ENCODE measurements at places on chromosomes 16 and 17.

- DNase-seq, result no peak
Measured at GRCh38 chr17:12250973-12251372, 230.3 kb downstream of the MAP2K4 start.

- DNase-seq, result no peak
Measured at GRCh38 chr17:66214884-66215528, 14.2 kb downstream of the APOH start.

DNA sequence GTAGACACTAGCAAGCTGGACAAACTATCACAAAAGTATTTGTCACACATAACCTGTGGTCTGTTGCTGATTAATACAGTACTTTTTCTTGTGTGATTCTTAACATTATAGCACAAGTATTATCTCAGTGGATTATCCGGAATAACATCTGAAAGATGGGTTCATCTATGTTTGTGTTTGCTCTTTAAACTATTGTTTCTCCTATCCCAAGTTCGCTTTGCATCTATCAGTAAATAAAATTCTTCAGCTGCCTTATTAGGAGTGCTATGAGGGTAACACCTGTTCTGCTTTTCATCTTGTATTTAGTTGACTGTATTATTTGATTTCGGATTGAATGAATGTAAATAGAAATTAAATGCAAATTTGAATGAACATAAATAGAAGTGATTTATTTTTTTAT is 14.5 kb downstream of the RNFT1 start:
- no peak for DNase-seq

- DNase-seq, result no peak
Measured at GRCh38 chr17:42274253-42274542, 2.0 kb downstream of the STAT5B start.

GRCh38 chr16:19771796-19772195 is 53.7 kb downstream of the IQCK start:
- no peak for DNase-seq

GRCh38 chr17:58156839-58157803 is 8.9 kb downstream of the OR4D1 start:
- DNase-seq, result peak; percentile 27

DNA sequence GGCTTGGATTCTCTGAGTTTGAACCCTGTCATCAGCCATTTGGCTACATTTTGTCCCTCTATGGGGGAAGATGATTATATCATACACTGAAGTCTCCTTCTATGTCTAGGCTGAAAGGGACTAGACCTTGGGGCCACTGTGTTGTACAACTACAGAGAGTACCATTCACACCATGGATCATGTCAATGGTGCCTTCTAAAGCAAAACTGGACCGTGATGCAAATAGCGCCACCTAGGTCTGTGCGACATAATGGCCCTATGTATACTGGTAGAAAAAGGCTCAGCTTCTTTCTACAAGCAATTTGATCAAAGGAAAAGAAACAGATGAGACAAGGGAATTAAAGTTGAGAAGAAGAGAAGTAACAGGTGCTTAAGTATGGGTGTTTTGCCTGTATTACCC is 100.7 kb downstream of the LYRM1 start:
- DNase-seq, result no peak

- DNase-seq, result no peak
Measured at GRCh38 chr17:77326076-77326591, 185.4 kb downstream of the SEC14L1 start.

- DNase-seq, result no peak
Measured at GRCh38 chr17:77836557-77837041, 121.9 kb upstream of the TNRC6C start.

GRCh38 chr16:81241706-81242105 is 3.2 kb downstream of the BCO1 start:
- DNase-seq, result no peak

GRCh38 chr16:30813821-30814189 is 26.8 kb upstream of the ZNF629 start:
- DNase-seq, result no peak

- no peak for DNase-seq
Measured at GRCh38 chr17:48715496-48716399, 6.6 kb downstream of the PRAC1 start.

DNA sequence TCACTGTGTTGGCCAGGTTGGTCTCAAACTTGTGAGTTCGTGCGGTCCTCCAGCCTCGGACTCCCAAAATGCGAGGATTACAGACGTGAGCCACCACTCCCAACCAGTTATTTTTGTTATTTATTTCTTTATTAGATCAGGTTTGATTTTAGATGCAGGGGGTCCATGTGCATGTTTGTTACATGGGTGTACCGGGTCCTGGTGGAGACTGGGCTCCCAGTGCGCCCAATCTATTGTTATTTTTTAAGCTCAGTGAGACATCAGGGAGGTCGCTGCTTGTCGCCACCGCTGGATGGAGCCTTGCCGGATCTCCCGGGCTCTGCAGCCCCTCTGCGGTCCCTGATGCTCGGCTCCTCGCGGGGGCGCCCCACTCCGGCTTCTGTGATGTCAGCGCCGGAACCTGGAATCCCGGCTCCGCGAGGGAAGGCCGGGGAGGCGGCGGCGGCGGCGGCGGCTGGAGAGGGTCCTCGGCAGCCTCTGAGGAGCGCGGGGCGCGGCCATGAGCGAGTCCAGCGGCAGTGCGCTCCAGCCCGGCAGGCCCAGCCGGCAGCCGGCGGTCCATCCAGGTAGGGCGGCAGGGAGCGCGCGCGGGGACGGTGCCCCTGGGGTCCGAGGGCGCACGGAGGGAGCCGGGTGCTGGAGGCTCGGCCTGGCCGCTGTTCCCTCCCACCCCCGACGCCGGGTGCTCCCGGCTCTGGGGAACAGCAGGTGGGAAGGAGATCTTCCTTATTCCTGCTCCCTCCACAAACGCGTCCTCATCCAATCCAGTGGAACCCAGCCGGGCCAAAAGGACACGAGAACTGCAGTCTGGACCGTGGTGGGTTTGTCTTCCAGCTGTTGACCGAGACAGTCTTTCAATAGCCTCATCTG is at the start of gene TMC7:
TMC7 (plus strand) TSS at position 370 of the 870 bp plus-strand sequence; CDS start at position 500, 130 bp downstream.
- no peak for DNase-seq

DNA sequence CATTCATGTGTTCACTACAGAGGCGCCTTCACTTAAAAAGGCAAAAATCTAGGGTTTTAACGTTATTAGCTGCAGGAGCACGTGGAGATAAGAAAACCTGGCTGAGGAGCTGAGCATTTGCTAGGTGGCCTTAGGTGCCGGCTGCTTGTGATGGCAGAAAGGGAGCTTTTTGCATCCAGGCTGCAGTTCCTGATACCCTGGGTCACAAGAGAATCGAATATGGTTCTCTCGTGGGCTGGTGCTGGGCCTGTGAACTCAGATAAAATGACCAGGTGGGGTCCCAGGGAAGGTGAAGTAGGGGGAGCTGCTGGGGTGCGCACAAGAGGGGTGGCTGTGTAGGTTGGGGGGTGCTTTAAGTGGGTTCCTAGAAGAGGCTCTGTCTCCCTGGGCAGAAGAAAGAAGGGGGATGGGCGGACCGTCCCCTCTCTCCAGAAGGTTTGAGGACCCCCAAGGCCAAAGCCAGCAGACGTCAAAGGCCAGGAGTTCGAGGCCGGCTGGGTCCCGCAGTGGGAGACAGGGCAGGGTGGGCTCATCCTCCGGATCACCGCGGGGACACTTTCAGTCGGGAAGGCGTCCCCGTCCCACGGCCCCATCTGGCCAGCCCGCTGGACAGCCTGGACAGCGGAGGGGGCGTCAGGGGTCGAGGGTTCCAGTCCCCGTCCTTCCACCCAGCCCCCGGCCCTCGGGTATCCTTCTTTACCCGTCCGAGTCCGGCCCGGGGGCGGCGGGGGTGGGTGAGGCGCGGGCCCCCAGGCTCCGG is 740 bp upstream of the CMIP start:
- no peak for DNase-seq

GRCh38 chr17:5097101-5097834 is 14.4 kb downstream of the ZNF232 start:
- no peak for DNase-seq

DNA sequence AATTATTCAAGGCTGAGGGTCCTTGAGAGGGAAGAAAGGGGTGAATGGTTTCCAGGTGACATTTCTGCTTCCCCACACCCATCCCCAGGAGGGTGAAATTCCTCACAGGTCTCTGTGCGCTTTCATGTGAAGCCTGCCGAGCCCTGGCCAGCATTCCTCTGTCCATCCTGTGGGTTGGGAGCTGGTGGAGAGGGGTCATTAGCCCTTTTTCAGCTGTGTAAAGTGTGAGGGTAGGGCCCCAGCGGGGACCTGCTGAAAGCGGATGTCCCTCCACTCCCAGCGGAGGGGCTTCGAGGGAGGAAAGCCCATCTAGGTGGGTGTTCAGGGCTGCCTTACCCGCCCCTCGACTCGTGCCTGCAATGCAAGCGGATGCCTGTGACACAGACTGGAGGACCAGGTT is 53.3 kb upstream of the DLX4 start:
- no peak for DNase-seq

- DNase-seq, result no peak
Measured at GRCh38 chr16:35146031-35146710, 1686.8 kb downstream of the TP53TG3F start.

GRCh38 chr16:48133455-48134211 is 22.2 kb downstream of the ABCC12 start:
- no peak for DNase-seq

- DNase-seq, result peak; percentile 51
Measured at GRCh38 chr16:67542464-67542863, 13.8 kb downstream of the RIPOR1 start.

DNA sequence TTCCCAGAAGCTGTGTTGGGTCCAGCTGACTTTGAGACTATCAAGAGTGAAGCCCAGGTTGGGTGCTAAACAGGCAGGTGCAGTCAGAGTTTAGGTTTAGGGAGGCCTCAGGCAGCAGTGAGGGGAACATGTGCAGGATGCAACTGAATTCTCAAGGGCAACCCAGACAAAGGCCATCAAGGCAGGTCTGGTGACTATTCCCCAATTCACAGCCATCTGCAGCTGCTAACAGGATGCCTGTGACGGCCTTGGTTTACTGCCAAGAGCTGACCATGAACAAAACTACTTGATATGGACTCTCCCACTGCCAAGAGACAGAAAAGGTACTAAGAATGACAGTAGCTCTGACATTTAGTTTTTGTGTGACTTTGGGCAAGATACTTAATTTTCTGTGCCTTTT is 45.2 kb upstream of the BCAR1 start:
- DNase-seq, result no peak

GRCh38 chr16:80803339-80804055 is 901 bp downstream of the CDYL2 start:
- no peak for DNase-seq

- DNase-seq, result no peak
Measured at GRCh38 chr17:31570951-31571892, 179.7 kb downstream of the RAB11FIP4 start.

DNA sequence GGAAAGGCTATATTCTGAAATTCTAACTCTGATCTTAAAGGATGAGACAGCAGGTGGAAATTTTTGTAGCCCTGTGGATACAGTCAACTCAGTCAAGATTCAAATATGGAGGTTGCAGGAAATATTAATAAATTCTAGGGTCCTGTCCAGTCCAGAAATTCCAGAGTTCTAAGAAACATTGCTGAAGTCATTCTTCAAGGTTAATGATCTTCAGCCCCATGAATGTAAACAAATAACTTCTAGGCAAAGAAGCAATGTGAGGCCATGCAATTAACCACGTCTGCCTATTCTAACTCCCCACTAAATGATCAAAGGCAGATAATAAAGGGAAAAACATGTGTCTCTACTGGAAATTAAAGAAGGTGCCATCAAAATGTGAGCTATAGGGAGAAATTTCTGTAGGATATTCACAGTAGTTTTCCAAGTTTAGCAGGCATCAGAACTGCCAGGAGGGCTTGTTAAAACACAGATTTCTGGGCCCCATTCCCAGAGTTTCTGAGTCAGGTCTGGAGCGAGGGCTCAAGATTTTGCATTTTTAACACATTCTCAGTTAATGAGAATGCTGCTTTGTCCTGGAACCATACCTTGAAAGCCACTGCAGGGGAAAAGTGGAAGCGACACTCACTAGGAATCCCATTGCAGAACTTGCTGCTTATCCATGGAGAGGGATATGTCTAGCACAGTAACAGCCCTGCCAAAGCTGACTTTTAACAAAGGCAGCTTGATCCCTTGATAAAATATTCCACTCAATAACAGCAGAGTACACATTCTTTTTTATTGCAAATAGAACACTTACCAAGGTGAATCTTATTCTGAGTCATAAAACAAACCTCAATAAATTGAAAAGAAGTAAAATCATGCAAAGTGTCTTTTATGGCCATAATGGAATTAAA is 61.8 kb downstream of the DNAH3 start:
- no peak for DNase-seq
